HT-29 (cell line): ENCODE measurements at places on chromosomes 2 and 18.

GRCh38 chr2:148530350-148530749 is 114.2 kb upstream of the EPC2 start:
- no peak for DNase-seq

GRCh38 chr2:134268265-134268664 is 14.4 kb downstream of the MGAT5 start:
- DNase-seq: no peak

- DNase-seq: no peak
These were observed 373.5 kb downstream of the DSEL start for GRCh38 chr18:67143028-67143427.

GRCh38 chr18:48843162-48843561 is 107.6 kb downstream of the SMAD7 start:
- DNase-seq: no peak

GRCh38 chr2:215830304-215830703 is 183.0 kb downstream of the MREG start:
- no peak for DNase-seq

- no peak for DNase-seq
These were observed 93.7 kb downstream of the CERKL start for GRCh38 chr2:181563101-181563692.

DNA sequence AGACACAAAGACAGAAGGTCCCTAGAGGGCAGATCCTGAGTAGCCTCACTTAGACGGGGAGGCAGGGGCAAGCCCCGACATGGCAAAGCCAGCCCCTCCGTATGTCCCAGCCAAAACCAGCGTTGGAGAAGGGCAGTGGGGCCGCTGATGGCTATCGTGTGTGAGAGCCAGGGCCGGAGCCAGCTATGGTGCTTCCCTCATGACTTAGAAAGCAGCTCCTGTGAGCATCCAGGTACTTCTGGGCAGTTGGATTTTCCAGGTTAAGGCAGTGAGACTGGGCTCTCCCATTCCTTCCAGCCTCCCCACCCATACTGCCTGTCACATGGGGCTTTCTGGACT is 31.2 kb upstream of the ROCK2 start:
- DNase-seq: no peak

- no peak for DNase-seq
These were observed 126.3 kb downstream of the FAM168B start for GRCh38 chr2:130966775-130967490.
